ENCODE measurements at places on chromosomes 5 and 9.

DNA sequence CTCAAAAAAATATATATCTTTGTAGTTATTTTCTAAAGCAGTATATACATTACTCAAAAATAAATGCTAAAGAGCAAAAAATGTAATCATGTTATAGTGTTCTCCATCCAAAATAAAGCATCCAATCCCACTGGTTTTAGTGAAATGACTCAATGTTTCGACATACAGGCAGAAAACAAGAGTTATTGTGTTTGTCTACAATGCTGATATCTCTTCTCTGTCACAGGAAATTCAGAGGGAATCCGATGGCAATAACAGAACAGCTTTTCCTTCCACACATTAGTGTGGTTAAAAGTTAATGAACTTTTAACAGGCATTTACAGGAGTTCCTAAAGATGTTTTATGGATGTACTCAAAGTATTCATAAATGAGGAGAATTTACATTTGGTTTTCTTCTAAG, 12.0 kb downstream of the TTC33 start:
- no peak for DNase-seq

DNA sequence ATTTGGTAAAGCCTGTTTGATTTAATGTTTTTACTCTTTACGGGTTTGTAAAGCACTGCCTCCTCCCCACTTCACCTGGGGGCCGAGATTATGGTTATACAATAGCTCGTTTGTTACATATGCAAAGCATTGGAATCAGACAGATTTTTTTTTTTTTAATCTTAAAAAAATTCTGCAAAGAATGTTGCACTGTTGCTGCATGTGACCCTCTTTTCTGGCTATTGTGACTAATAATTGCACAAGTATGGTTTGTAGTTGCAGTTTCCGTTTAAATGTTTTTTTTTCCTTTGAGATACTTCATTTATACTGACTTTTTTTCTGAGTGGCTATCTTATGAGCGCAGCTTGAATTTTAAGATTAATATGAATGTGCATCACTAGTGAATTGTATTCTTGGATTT, 165.3 kb downstream of the KDM4C start:
- DNase-seq: no peak

DNA sequence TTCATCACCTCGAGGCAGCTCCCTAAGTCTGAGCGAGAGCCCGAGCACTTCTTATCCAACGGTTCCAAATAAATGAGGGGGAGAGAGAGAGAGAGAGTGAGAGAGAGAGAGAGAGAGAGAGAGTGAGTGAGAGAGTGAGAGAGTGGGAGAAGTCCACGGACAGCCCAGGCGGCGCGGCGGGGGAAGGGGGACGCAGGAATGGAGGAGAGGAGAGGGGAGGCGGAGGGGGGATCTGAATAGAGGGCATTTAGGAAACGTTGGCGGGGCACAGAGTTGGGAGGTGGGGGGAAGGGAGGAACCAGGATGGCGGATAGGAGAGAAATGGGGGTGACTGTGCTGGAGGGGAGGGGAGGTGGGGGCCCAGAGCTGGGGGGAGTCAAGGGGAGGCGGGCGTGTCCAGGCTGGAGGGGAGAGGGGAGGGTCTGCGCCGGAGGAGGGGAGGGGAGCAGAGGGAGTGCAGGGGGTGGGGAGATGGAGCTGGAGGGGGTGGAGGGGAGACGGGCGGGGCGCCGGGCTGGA, 398 bp upstream of the BASP1 start:
- DNase-seq: no peak

DNA sequence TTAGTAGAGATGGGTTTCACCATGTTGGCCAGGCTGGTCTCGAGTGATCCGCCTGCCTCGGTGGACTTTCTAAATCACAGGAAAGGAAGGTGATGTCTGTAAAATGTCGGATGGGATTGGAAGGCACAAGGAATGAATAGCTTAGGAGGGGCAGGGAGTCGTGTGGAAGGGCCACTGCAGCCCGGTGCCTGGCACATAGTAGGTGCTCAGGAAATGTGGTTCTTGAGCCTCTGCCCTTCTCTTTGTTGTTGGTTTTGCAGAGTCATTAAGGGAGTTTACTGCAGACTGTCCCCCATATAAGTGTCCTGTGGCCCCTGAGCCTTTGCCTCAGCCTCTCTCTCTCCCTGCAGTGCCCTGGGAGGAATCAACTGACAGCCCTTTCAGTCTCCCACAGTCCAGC, 11.8 kb downstream of the NEK6 start:
- no peak for DNase-seq

GRCh38 chr9:70127036-70127435, 83.4 kb downstream of the MAMDC2 start:
- no peak for DNase-seq

- DNase-seq: no peak
These were observed 106.2 kb downstream of the MAST4 start for GRCh38 chr5:66702426-66702825.

All from hematopoietic multipotent progenitor cell (in vitro differentiated cells).